ENCODE measurements at places on chromosomes 11 and 22.

GRCh38 chr11:92477686-92478085 lies 253.1 kb downstream of the FAT3 start:
- DNase-seq, result no peak

DNA sequence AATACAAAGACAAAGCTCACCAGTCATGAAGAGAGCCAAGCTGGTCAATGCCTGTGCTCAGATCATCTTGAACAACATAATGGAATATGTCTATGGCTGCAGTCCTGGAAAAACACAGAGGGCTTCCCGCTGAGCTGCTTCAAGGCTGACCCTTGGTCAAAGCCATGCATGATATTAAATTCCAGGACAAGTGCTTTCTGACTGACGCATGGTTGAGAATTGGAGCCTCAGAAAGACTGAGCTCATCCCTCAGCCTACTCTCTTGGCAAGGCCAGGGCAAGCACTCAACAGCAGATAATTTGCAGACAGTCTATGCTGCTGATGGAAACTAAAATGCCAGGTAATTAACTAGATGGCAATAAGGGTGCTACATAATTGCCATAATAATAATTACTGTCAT lies 89.2 kb downstream of the GALNT18 start:
- DNase-seq, result no peak

GRCh38 chr11:66600631-66601233 lies 7.7 kb downstream of the CCS start:
- DNase-seq, result no peak

DNA sequence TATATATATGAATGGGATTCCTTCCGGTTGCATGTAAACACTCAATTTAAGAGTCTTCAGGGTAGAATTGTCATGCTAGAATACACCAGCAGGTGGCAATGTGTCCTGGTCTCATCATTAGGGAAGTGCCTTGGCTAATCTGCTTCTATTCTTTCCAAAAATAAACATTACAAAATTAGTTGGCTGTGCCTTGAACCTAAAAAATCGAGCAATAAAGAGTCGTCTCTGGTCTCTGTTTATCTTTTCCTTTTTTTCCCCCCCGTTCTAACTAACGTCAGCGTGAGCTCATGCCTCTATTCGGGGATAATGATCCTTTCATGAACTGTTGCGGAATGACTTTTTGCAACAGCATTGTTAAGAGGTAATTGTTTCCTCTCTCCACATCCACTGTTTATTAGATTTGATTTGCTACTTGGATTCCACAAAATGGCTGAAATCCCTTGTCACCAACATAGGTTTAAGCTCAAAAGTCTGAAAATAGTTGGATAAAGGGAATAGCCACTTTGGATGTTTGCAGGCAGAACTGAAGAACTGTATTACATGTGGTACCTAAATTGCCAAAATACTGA lies 1.2 kb upstream of the ARHGEF12 start:
- DNase-seq, result peak; percentile 39

- no peak for DNase-seq
Observed at GRCh38 chr22:35561796-35562526, 21.3 kb downstream of the RASD2 start.

- no peak for DNase-seq
Observed at GRCh38 chr11:91912322-91912721, 312.3 kb upstream of the FAT3 start.

DNA sequence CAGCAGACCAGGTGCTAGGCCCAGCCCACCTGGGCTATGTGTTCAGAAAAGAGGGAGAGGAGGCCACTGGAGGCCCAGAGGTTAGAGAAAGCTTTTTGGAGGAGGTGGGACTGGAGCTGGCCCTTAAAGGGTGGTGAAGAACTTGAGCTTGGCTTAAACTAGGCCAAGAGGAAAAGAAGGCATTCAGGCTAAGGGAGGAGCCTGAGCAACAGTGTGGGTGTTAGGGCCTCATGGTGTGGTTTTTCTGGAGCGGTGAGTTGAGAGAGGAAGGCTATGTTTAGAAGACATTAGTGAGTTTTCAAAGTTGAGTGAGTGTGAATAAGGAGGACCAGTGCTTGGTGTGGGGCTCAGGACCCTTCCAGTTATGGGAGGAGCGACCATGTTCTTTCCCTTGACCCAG lies 6.2 kb downstream of the TAF6L start:
- no peak for DNase-seq

GRCh38 chr22:49046546-49047361 lies 780.9 kb downstream of the BRD1 start:
- no peak for DNase-seq

DNA sequence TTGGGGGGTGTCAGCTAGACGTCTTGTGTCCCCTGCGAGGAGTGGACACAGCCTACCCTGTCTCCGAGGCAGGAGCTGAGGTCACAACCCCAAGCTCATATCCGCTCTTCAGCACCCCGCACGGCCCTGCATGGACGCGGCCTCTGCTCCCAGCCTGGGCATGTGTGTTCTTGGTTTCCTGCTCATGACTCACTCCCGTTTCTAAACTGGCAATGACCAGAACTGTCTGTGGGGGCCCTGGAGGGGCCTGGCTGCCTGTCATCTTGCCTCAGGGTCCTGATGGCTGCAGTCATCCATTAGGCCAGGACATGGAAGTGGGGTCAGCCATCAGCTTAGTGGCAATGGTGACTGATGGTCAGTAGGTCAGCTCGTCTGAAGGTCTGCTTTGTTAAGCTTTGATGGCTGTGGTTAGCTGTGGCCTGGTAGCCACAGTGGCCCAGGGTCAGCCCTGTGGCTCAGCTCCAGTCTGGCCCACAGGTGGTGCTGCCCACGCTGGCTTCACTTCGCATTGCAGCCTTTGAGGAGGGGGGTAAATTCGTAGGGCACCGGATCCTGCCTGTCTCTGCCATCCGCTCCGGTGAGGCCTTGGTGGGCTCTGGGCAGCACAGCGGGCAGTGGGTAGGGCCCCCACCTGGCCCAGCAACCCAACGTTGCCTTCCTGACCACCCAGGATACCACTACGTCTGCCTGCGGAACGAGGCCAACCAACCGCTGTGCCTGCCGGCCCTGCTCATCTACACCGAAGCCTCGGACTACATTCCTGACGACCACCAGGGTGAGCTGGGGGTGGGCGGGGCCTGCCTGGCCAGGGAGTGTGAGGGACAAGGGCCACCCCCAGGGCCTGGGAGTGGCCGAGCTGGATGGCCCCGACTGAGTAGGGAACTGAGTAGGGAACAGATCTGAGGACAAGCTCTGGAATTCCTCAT lies 12.0 kb downstream of the PLCB3 start:
- no peak for DNase-seq

DNA sequence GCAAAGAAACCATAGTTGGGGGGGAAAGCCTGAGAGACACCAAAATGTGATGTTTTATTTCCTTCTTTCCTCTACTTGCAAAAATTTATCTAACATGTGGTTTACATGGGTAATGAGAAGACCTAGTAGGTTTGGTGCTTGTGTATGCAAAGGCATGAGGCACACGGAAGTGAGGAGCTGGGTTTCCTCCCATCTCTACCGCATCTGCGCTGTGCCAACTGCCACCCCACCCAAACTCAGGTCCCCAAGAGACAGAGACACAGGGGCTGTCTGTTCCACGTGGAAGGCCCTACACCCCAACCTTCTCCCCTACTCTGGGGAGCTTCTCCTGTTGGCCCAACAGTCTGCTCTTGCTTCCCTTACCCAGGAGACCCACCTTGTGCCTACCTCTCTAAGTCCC lies 4.8 kb downstream of the RTL6 start:
- no peak for DNase-seq
